ENCODE measurements at places on chromosomes 16 and 17. TPM values are rescaled to one million over a fixed set of nuclear protein-coding genes. Genes with fewer than 3 reads are reported as not detected.

SCN4A gene
- total RNA-seq = 0.68 TPM

DCUN1D3 gene
- total RNA-seq = 21.6 TPM

TMEM238L gene
- not detected for total RNA-seq

RAMP2 gene
- 26.6 TPM for total RNA-seq

SARM1 gene
- 11.6 TPM for total RNA-seq

KRT16 gene
- not detected for total RNA-seq

KRT25 gene
- not detected for total RNA-seq

PSME3IP1 gene
- total RNA-seq = 73.8 TPM

DNA sequence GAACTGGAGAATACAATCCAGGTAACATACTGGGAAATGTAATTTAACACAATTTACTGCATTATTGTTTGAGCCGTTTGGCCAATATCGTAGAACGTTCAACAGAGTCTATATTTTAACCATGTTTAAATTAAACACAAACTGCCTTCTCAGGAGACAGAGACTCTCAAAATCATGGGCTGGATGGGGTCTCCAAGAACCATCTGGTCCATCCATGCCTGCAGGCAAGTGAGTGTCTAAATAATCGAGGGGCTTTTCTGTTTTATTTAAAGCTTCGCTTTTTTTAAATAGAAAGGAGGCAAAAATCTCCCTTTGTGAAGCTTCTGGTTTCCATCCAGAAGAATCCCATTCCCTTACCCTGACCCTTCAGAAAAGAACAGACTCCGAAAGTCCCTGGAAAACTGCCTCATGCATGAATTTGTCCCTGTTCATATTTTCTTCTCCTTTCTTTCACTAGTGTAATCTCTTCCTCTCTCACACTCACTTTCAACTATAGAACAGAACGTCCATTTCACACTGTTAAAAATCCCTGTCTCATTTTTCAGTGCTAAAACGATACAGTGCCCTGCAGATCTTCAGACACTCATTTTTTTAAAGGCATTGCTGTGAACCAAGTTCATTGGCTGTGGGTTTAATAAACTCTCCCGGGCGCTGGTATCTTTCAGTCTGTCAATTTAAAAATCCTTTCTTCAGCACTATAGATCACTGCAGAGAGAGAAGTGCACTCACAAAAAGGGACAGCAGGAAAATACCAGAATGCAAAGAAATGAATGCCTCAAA lies 111.4 kb upstream of the TOM1L1 start:
- H3K4me3 ChIP-seq = no peak overlapping the region
- no peaks in the 10 kb centered on the region for H3K36me3 ChIP-seq
- no peaks in the 10 kb centered on the region for H3K4me1 ChIP-seq
- no peak overlapping the region for H3K27ac ChIP-seq

- H3K4me1 ChIP-seq = no peaks in the 10 kb centered on the region
- H3K27ac ChIP-seq = peak within 1 kb of the TSS; percentile 19
- no peaks in the 10 kb centered on the region for H3K36me3 ChIP-seq
- no peak within 1 kb of the TSS for H3K4me3 ChIP-seq
These were observed at the start of gene MYL11 for GRCh38 chr16:30374538-30374937. Gene MYL11 (plus strand): TSS chr16:30374802. CDS start chr16:30374858, 56 bp downstream.

DNA sequence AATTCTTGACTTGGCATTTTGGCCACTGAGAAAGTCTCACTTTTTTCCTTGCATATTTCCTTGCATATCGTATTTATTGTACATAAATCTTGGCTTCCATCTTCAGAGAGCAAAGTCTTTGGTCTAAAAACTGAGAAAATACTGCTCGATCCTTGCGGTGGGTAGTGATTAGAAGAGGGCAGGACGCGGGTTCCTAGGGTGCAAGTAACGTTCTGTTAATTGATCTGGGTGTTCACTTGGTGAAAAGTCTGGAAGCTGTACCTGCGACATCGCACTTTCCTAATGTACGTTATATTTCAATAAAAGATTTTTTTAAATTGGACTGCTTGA lies 758 bp upstream of the UBALD2 start:
- DNase-seq = no peak
- H3K4me3 ChIP-seq = no peak overlapping the region
- H3K27me3 ChIP-seq = no peaks in the 10 kb centered on the region
- peaks cover 46% of the 10 kb centered on the region for H3K4me1 ChIP-seq

GRCh38 chr17:51004249-51004648 lies 116.4 kb downstream of the SPAG9 start:
- no peak overlapping the region for H3K27ac ChIP-seq
- H3K36me3 ChIP-seq = peaks cover 7% of the 10 kb centered on the region
- no peaks in the 10 kb centered on the region for H3K4me1 ChIP-seq
- DNase-seq = no peak
- H3K4me3 ChIP-seq = no peak overlapping the region
- H3K27me3 ChIP-seq = no peaks in the 10 kb centered on the region

DNA sequence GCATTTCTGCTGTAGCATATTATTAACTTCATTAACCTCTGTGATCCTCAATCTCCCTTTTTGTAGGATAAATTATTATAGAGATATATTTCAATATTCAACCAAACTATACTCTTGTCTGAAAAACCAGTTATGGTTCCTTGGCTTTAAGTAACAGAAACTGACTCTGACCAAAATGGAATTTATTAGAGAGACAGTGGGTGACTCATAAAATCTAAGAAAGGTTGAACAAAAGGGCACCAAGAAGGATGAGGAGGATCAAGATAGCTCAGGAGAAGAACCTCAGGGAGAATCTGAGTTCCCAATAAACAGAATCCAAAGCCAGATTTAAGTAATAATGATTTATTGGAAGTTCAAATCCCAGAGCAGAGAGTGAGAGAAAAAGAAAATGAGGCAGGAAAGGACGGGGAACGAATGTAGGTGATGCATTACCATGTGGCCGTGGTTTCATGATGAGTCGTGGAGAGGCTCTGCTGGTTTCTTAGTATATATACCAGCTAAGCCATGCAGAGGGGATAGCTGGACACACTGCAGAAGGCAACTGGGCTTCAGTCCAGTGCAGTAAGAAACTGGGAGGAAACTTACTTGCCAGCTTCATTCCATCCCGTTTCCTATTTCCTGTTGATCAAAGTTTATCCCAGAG lies 151.5 kb upstream of the GOT2 start:
- H3K36me3 ChIP-seq = no peaks in the 10 kb centered on the region
- no peak for DNase-seq
- no peak overlapping the region for H3K27ac ChIP-seq

DNA sequence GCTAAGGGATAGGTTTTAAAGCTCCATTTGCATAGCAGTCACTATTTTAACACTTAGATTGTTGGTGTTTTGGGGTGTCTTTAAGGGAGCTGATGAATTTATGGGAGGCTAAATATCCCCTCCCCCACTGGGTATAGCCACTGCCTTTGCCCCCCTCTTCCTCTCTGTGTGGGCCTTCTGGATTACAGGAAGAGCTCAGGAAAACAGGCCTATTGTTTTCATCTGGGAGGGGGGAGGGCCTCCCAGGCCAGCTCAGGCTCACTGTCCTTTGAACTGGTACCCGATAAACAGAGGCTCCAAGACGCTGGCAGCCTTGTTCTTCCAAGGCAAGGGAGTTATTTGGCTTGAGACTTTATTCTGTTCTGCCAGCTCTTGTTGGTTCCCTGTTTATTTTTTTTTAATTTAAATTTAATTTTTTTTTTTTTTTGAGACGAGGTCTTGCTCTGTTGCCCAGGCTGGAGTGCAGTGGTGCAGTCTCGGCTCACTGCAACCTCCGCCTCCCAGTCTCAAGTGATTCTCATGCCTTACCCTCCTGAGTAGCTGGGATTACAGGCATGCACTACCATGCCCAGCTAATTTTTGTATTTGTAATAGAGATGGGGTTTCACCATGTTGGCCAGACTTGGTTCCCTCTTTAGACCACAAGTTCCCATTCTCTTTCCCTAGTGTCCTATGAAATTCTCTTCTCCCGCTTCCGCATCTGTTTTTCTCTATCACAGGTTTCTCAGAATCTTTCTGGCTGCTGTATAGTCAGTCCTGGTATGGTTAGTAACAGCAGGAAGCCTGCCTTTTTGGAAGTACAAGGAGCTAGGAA lies 25.1 kb downstream of the MINK1 start:
- no peaks in the 10 kb centered on the region for H3K27me3 ChIP-seq
- H3K4me1 ChIP-seq = peaks cover 18% of the 10 kb centered on the region
- H3K27ac ChIP-seq = peak overlapping the region; percentile 59
- no peak for DNase-seq

DNA sequence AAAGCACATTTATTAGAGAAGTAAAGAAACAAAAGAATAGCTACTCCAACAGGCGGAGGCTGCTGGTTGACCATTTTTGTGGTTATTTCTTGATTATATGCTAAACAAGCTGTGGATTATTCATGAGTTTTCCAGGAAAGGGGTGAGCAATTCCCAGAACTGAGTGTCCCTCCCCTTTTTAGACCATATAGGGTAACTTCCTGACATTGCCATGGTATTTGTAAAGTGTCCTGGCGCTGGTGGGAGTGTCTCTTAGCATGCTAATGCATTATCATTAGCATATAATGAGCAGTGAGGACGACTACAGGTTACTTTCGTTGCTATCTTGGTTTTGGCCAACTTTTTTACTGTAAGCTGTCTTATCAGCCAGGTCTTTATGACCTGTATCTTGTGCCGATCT lies 12.2 kb upstream of the HS3ST4 start:
- H3K36me3 ChIP-seq = no peaks in the 10 kb centered on the region
- no peak for DNase-seq
- H3K4me1 ChIP-seq = no peaks in the 10 kb centered on the region
- no peak overlapping the region for H3K27ac ChIP-seq

DNA sequence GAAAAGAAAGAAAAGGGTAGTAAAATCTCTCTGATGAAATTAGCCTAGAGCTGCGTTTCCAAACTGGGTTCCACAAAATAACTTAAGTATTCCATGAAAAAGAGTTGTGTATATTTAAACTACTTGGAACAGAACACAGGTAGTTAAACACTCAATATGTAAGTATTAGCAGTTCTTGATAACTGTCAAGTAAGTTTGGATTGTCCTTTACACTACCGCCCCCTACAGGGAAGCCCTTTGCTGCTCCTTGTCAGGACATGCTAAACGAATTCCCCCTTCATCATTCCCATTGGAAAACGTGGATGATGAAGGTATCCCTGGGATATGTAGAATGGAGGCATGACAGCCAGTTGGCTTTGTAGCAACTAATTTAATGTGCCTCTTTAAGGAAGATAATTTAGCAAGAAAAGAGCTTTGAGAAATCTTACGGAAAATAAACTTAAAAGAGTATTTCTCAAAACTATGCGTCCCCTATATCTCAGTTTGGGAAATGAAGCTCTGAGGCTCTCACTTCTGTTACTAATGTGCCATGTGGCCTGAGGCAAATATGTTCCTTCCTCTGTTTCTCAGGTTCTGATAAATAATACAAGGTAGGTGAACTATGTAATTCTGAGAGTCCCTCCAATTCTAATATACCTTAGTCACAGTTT lies 18.8 kb downstream of the NCBP3 start:
- H3K4me3 ChIP-seq = no peak overlapping the region
- no peak for DNase-seq
- H3K36me3 ChIP-seq = peaks cover 44% of the 10 kb centered on the region
- peak overlapping the region; percentile 83 for H3K27ac ChIP-seq
- H3K27me3 ChIP-seq = no peaks in the 10 kb centered on the region
- peaks cover 23% of the 10 kb centered on the region for H3K4me1 ChIP-seq

DNA sequence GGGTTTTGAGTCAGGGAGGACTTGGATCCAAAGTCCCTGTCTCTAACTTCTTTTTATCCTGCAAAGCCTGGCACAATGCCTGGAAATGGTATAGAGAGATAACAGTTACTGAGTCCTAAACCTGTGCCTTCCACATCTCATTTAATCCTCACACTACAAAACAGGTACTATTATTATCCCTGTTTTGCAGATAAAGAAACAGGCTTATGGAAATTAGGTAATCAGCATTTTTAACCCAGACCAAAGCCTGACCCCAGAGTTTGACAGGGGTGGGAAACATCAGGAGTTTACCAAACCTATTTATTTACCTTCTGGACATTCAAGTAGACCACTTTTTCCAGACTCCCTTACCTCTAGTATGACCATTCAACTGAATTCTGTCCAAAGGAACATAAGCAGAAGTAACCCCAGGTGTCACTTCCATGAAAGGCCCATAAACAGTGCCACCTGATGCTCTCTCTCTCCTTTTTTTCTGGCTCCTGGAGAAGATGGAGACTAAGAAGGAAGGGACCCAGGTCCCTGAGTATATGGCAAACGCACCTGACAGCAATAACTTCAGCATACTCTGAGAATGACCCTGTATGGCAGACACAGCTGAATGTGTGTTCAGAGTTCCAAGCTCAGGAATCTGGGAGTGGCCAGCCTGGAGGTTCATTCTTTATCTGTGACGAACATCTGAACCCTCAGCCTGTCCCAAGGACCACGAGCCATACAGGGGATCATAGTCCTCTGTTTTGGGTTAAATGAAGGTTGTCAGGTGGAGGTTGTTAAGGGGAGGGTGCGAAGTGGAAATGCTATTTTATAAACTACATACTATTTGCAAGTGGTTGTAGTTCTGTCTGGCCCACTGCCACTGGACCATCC lies 62.7 kb downstream of the HLF start:
- no peaks in the 10 kb centered on the region for H3K36me3 ChIP-seq
- H3K27ac ChIP-seq = no peak overlapping the region
- H3K27me3 ChIP-seq = no peaks in the 10 kb centered on the region
- no peak overlapping the region for H3K4me3 ChIP-seq

DNA sequence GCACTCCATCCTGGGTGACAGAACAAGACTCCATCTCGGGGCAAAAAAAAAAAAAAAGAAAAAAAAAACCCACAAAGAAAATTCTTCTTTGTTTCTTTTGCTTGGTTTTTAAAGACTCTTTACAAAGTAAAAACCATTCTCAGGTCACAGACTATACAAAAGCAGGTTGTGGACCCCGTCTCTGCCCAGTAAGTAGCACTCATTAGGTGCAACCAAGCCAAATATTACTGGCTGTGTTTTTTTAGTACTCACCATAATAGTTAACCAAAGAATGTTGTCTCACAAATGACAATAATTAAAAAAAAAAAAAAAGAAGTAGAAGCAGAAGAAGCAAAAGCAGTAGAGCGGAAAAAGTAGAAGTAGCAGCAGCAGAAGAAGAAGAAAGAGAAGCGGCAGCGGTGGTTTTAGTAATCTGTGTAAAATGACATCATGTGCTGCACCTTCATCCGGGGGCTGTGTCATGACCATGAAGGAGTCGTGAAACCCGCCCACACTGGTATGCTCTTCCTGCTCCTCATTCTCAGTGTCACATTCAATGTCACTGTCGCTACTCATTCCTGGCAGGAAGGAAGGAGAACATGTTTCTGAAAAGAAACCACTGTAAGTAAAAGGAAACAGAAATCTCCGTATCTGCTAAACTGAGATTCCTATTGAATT lies 105.4 kb downstream of the TRIM37 start:
- DNase-seq = no peak
- no peak overlapping the region for H3K4me3 ChIP-seq

DNA sequence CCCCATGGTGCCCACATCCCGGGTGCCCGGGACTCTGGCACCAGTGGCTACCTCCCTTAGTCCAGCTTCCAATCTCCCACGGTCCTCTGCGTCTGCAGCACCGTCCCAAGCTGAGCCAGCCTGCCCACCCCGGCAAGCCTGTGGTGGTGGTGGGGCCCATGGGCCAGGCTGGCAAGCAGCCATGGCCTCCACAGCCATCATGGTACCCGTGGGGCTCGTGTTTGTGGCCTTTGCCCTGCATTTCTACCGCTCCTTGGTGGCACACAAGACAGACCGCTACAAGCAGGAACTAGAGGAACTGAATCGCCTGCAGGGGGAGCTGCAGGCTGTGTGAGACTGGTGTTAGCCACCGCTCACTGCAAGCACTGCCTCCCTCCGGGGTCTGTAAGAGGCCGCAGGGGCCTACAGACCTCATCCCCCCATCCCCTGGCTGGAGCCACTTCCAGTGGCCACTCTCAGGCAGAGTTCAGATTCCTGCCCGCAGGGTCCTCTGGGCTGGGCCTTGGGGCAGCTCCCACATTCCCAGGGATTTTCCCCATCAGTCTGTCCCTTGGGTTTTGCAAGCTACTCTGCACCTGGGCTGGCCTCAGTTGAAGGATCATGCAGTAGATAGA lies 3.9 kb upstream of the SETD1A start:
- no peak overlapping the region for H3K4me3 ChIP-seq
- no peaks in the 10 kb centered on the region for H3K27me3 ChIP-seq
- no peaks in the 10 kb centered on the region for H3K4me1 ChIP-seq
- H3K36me3 ChIP-seq = no peaks in the 10 kb centered on the region
